ENCODE measurements at places on chromosomes 6 and 20. TPM values are rescaled to one million over a fixed set of nuclear protein-coding genes. Genes with fewer than 3 reads are reported as not detected.
A peak's percentile ranks its signal among the peaks of the same experiment; 100 is the strongest.

CD109 gene
- total RNA-seq, result 0.52 TPM

DNA sequence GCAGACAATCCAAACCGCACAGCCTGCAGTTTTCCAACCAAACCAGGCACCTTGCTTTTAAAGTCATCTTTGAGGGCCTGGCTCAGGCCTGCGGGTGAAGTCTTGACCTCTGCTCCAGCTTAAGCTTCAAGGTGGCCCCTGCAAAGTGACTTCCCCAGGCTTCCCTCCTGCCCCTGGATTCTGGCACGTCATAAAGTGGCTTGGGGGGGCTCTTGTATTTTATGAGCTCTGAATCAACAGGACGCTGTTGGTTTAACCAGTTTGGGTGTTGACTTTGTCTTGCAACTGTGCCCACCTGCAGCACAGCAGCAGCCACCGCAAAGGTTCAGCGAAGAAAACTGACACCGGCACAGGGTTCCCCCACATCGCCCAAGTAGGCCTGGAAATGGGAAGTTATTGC lies 81.2 kb downstream of the NFATC2 start:
- H3K4me1 ChIP-seq, result peaks cover 7% of the 10 kb centered on the region
- no peaks in the 10 kb centered on the region for H3K36me3 ChIP-seq
- DNase-seq, result no peak
- H3K27ac ChIP-seq, result no peak overlapping the region
- no peaks in the 10 kb centered on the region for H3K27me3 ChIP-seq
- no peak overlapping the region for H3K4me3 ChIP-seq

DNA sequence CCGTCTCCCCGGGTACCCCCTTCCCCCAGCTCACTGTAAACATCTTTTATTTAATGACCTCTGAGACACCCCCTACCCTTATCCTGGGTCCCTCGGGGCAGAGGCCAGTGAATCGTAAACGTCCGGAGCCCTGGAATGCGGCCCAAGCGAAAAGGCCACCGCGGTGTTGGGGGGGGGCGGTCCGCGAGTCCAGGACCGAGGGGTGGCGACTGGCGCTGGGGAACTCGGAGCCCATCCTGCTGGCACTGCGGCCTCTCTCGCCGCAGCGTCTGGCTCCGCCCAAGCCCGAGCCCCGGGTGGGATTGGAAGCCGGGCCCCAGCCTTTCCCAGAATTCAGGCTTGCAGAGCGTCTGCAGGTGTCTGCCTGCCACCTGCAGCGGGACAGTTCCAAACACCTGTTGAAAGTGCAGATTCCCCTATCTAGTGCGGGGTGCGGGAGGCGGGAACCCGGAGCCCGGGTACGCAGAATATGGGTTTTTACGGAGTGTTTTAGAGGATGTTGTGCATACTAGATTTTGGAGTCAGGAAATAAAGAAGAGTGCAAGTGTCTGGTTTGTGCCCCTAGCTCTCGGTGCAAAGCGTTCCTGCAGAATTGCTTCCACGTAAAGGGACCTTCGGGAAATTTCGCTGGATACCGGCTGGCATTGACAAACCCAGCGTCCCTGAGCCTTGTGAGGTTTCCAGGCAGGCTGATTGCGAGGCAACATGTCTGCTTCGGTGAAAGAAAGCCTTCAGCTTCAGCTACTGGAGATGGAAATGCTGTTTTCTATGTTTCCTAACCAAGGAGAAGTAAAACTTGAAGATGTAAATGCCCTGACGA lies 800 bp downstream of the RWDD2A start:
- H3K27ac ChIP-seq, result peak overlapping the region; percentile 95
- no peaks in the 10 kb centered on the region for H3K27me3 ChIP-seq
- peak; percentile 30 for DNase-seq
- H3K4me1 ChIP-seq, result peaks cover 44% of the 10 kb centered on the region

GRCh38 chr6:109460161-109460829 lies 4.7 kb upstream of the MICAL1 start:
- H3K4me3 ChIP-seq, result no peak overlapping the region
- H3K36me3 ChIP-seq, result peaks cover 18% of the 10 kb centered on the region
- peaks cover 13% of the 10 kb centered on the region for H3K4me1 ChIP-seq
- no peak for DNase-seq
- no peaks in the 10 kb centered on the region for H3K27me3 ChIP-seq
- H3K27ac ChIP-seq, result no peak overlapping the region

SMIM29 gene
- total RNA-seq, result 15.3 TPM

GRCh38 chr6:48036316-48036715 lies 74.7 kb downstream of the PTCHD4 start:
- no peak overlapping the region for H3K4me3 ChIP-seq
- H3K27ac ChIP-seq, result no peak overlapping the region
- DNase-seq, result peak; percentile 44

Data from HepG2 (cell line).